ENCODE measurements at places on chromosomes 5 and 9. TPM values are rescaled to one million over a fixed set of nuclear protein-coding genes. Genes with fewer than 3 reads are reported as not detected.

- no peak overlapping the region for H3K27ac ChIP-seq
- H3K4me1 ChIP-seq, result no peaks in the 10 kb centered on the region
- no peaks in the 10 kb centered on the region for H3K27me3 ChIP-seq
- H3K4me3 ChIP-seq, result no peak overlapping the region
- no peaks in the 10 kb centered on the region for H3K36me3 ChIP-seq
These were observed 85.6 kb downstream of the FBXW11 start for GRCh38 chr5:171920765-171921391.

DNA sequence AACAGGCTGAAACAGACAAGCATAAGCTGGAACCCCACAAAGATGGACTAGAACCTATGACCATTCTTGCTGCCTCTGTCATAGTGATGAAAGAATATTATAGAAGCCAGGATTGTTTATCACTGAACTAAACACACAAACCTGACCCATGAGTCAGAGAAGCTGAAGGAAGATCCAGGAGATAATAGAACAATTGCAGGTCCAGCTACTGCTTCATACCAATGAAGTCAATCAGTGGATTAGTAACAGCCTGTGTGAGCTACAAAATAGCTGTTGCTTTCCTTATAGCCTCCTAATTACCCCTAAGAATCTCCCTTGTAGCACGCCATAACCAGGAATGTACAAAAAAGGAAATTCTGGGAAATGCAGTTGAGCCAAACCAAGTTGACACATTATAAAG, 459.9 kb upstream of the ZNF462 start:
- H3K4me3 ChIP-seq, result no peak overlapping the region
- no peaks in the 10 kb centered on the region for H3K4me1 ChIP-seq
- DNase-seq, result no peak

DNA sequence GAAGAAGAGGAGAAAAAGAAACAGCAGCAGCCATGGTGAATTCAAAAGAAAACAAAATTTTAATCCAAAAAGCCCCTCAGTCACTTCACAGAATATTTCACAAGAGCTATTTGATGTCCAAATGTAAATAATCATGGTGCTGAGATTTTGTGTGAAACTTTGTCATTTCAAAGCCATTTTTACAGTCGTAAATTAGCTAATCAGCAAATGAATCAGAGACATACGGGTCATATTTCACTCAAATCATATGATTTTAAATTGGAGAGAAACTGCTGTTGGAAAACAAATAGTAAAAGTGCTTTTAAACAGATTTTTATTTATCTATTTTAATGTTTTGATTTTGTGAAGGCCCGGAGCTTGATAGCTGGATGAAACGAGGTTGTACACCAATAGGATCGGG, 101.4 kb upstream of the SMIM23 start:
- H3K36me3 ChIP-seq, result no peaks in the 10 kb centered on the region
- no peak overlapping the region for H3K27ac ChIP-seq
- DNase-seq, result no peak
- H3K4me3 ChIP-seq, result no peak overlapping the region
- H3K4me1 ChIP-seq, result no peaks in the 10 kb centered on the region
- H3K27me3 ChIP-seq, result no peaks in the 10 kb centered on the region

Gene ALG2
- total RNA-seq, result 45.0 TPM

DNA sequence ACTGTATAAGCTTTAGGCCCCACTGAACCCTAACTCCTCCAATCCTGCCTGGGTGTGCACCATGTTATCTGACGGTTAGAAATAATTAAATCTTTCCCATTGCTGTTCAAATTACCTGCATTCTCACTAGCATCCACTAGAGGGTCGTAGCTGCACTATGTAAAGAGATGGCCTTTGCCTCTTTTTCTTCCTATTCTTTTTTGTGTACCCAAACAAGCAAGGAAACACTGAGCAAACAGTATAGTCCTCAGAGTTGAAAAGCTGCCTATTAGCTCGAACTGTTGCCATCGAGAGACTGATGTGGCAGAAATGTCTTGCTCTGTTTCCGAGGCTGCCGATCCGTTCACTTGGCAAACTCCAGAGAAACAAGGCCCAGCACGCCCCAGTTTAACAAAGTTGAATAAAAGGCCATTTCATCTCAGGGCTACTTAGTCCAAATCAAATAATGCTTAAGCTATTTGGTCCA, 163.8 kb upstream of the TRPM3 start:
- no peaks in the 10 kb centered on the region for H3K4me1 ChIP-seq
- no peaks in the 10 kb centered on the region for H3K27me3 ChIP-seq
- peak; percentile 33 for DNase-seq
- no peak overlapping the region for H3K27ac ChIP-seq
- no peak overlapping the region for H3K4me3 ChIP-seq
